ENCODE measurements at places on chromosomes 5 and 9.

GRCh38 chr9:98642661-98643312, 65.9 kb downstream of the GABBR2 start:
- no peak for DNase-seq

DNA sequence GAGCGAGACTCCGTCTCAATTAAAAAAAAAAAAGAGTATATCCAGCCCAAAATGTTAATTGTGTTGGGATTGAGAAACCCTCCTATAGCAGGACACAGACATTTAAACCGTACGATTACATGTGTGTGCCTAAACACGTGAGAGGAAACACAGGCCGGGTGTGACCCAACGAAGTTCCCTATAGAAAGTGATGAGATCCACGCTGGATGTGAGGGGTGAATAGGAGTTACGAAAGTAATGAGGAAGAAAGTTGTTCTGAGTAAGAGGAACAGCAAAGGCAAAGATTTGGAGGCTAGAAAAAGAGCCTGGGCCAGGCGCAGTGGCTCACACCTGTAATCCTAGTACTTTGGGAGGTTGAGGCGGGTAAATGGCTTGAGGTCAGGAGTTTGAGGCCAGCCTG, 13.6 kb downstream of the NAIF1 start:
- DNase-seq = no peak

DNA sequence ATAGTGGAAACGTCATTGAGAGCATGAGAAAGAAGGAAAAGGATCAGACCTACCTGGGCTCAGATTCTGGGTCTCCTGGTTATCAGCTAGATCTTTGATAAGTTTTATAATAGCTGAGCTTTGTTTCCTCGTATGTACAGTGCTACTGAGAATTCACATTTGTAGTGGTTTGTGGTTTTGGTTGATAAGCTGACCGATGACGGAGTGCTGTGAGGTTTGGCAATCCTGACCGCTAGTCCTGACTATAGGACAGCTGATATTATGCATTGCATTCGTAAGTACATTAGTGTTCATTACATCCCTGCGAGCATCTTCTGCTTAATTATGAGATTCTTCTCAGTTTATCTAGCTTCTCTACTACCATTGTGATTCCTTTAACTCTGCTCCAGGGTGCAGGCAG, 190.7 kb upstream of the SLC27A6 start:
- no peak for DNase-seq

GRCh38 chr5:76954383-76954763, 1.5 kb downstream of the CRHBP start:
- DNase-seq = no peak

DNA sequence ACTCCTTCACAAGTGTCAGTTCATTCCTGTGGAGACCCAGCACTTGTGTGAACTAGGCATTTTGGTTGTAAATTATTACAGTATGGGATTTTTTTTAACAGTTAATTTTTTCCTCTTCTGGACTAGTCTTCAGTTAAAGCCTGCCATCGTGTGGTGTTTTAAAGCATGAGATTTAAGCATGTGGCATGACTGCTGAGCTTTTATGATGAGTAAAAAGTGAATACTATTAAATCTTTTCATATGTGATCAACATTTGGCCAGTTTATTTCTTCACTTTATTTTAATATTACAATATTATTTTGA, 25.0 kb downstream of the LMNB1 start:
- peak; percentile 40 for DNase-seq

GRCh38 chr5:88826646-88827585, 56.1 kb downstream of the MEF2C start:
- peak; percentile 70 for DNase-seq

DNA sequence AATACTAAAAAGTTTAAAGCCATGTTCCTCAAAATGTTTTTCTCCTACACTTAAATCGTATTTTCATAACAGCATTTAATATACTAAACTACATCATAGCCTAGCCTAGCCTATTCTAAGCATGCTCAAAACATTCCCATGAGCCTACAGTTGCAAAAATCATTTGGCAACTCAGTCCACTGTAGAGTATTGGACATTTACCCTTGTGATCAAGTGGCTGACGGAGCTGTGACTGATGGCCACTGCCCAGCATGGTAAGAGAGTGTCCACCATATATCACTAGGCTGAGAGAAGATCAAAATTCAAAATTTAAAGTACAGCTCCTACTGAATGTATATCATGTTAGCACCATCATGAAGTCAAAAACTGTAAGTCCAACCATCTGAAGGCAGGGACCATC, 30.9 kb downstream of the SEMA5A start:
- DNase-seq = no peak

- DNase-seq = no peak
Measured at GRCh38 chr5:104913841-104914281, 1351.3 kb upstream of the NUDT12 start.

GRCh38 chr5:122656160-122656559, 118.7 kb upstream of the SNX2 start:
- no peak for DNase-seq

- DNase-seq = no peak
Measured at GRCh38 chr5:133232435-133232834, 180.6 kb downstream of the HSPA4 start.

DNA sequence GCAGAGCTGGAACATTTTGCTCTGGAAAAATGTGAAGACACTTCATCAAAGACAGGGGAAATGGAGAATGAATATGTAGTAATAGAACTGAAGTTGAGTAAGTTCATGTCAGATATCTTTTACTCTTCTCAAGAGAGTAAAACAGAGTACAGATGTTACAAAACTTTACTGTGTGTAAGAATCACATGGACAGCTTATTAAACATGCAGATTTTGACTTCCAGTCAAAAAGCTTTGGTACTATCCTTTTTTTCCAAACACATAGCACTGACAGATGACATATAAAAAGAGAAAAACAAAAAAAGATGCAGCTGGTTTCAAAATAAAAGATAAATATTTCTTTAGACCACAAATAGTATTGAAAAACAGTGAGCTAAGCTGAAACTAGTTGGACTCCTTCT, 115.4 kb downstream of the FBN2 start:
- no peak for DNase-seq

GRCh38 chr9:20224756-20225155, 397.5 kb downstream of the MLLT3 start:
- DNase-seq = no peak

DNA sequence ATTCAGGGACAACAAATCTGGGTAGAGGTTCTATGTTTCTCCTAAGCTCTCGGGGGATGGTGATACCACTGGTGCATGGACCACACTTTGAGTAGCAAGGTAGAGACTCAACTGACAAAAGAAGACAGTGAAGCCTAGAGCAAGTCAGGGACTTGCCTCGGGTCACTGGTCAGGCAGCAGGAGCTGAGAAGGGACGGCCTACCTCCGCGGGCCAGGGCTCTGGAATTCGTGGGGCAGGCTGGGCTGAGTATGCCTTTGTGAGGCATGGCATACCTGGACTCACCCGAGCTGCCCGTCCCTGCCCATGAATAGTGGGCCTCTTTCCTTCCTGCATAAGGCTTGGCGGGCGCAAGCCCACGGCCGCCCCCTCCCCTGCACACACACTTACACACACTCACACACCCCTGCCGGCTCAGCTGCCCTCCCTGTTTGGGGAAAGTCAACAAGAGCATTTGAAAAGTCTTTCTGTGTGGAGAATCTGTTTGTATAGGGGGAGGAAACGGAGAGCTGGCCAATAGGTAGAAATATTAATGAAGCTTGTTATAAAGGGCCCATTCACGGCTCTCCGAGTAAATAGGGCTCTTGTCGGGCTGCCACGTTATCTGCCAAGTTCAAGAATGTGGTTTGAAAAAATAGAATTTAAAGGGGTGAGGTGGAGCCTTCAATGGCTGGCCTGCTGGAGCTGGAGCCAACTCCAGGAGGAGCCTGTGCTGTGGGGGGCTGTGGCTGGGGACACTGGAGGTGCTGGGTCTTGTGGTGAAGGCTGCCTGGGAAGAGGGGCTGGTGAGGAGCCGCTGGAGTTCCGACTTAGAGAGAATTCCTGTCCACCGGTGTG, 19.1 kb upstream of the KIF12 start:
- DNase-seq = peak; percentile 9

DNA sequence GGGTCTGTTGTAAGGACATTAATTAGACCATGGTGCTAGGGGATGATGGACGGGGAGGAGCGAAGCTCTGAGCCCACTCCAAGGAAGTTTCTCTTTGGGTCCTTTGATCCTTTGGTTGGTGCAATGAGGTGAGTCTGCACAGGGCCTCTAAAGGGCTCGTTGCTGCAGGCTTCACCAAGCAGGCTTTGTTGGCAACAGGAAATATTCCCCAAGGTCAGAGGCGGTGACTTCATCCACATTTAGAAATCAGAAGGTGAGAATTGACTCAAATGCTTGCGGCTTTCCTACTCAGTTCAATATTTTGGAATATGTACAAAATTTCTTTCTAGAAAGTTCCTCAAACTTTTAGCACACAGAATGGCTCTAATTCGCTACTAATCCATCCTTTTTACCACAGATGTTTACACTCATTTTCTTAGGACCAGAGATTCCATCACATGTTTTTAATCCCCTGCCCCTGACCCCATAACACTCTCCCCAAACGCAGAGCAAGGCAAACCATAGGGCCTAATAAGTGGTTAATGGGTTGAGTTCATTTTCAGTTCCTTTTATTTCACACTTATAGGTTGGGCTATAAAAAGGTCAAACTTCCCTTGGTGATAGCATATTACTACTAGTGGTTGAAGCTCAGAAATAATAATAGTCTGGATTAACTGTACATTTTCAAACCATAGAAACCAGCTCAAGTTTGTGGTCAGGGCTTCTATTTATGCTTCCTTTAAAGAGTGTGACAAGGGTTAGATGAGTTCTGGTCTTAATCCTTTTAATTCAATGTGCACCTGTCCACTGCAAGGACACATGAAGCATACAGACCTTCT, 37.3 kb upstream of the TMEM252 start:
- no peak for DNase-seq

- peak; percentile 86 for DNase-seq
Measured at GRCh38 chr9:107336718-107337360, 53.8 kb downstream of the RAD23B start.

DNA sequence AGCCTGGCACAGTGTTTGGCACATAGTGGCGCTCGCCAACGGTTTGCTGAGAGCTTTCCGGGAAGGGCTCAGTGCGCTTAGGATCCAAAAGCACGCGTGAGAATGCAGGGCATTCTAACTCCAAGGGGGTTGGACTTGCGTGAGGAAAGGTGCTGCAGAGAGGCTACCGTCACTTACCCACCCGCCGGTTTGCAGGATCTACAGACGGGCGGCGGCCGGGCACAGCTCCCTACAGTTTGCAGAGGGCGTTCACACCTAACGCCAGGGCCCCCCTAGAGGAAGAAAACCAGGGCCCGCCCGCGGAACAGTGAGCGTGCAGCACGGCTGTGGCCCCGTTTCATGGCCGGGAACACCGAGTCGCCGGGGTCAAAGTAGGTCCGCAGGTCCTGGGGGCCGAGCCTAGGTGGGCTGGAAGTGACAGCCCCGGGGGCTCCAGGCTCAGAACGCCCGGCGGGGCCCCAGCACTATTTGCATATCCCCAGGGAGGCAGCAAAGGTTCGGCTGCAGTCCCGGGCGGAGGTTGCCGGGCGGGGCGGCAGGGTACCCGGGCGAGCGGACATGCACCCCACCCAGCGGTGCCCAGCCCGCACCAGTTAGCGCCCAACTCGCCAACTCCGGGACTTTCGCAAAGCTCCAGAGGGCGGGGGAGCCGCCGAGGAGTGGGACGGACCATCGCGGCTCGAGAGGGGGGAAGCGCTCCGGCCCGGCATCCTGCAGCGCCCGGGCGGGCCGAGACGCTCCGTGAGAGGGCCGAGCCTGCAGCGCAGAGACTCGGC, 526 bp upstream of the GALNT10 start:
- DNase-seq = peak; percentile 71

GRCh38 chr9:80500300-80500699, 928.5 kb downstream of the TLE4 start:
- DNase-seq = no peak

DNA sequence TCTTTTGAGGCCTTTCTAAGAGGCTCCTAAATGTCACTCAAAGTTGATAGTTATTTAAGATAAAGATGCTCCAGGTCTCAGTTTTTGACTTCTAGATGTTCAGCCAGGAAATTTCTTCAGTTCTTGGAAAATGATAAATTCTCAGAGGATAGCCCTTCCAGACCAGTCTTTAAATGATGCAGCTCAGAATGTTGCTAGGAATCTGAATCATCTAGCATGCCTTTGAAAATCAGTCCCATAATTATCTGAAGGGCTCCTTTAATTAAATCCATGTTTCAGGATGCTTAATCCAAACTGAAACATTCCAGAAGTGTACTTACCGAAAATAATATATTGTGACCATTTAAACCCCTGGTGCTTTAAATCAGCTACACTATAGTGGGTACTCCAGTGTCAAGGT, 107.5 kb upstream of the FBN2 start:
- no peak for DNase-seq

DNA sequence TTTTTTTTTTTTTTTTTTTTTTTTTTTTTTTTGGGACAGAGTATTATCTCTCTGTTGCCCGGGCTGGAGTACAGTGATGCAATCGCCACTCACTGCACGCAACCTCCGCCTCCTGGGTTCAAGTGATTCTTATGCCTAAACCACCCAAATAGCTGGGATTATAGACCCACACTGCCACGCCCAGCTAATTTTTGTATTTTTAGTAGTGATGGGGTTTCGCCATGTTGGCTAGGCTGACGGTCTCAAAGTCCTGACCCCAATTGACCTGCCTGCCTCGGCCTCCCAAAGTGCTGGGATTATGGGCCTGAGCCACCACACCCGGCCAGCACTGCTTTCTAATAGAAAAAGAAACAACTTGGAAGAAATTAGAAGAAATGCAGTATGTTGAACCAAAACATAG, 39.2 kb downstream of the TTC1 start:
- DNase-seq = no peak

GRCh38 chr5:124873188-124873587, 126.7 kb upstream of the ZNF608 start:
- DNase-seq = no peak

GRCh38 chr5:168088410-168089173, 202.9 kb upstream of the WWC1 start:
- no peak for DNase-seq

- peak; percentile 24 for DNase-seq
Measured at GRCh38 chr9:69785757-69786156, 25.9 kb upstream of the PTAR1 start.

DNA sequence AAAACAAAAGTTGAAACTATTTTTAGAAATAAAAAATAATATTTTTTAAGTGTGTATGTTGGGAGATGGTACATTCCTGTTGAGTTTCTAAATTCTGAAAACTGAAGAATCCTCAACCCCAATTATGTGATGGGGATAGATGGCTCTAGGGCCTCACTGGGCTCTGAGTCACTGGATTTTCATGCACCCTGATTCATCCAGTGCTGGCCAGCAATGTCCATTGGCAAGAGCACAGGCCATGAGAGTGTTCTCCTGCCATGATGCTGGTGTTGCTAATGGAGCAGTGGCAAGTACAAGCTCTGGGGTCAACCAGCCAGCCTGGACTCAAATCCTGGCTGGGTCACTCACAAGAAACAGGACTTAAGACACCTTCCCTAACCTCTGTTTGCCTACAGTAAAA, 23.3 kb downstream of the SMIM23 start:
- no peak for DNase-seq
